ENCODE measurements at places on chromosomes 7 and 10. TPM values are rescaled to one million over a fixed set of nuclear protein-coding genes. Genes with fewer than 3 reads are reported as not detected.

DNA sequence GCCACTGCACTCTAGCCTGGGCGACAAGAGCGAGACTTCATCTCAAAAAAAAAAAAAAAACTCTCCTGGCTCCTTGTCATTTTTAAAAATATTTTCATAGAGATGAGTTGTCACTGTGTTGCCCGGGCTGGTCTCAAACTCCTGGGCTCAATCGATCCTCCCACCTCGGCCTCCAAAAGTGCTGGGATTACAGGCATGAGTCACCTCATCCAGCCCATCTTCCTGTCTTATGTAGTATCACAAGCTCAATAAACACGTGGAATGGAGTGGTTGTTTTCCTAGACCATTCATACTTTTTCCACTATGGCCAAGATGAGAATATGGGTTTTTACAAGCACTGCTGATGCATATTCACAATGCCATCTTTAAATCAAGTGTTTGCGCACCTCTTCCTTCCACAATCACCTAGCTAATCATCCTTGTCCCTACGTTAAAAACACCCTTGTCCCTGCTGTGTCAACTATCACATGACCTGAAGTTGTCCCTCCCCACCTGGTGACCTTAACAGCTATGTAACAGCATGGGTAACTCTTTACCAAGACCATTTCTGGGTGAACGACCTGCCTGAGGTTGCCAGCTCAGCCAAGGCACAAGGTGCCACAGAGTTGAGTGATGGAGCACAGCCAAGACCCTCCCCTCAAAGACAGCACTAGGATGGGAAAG, 21.3 kb downstream of the DLG5 start:
- no peak for DNase-seq

Gene IL6
- total RNA-seq = 0.22 TPM

DNA sequence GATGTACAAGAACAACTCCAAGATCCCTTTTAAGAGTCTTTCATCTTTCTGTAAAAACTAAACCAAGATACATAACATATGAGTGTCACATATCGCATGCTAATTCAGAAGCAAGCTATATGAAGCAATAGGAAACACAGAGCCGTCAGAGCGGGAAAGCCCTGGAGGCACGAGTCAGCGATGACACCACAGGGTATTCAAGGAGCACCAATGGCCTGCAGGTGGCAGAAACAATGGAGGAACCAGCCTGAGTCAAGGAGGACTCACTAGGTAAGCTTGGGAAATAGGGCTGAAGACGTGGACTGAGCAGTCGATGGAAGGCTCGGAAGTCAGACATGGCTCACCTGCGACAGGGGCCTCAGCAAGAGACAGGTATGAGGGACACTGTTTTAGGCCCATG, 214.4 kb downstream of the FAM107B start:
- no peak for DNase-seq

GRCh38 chr7:73397521-73398281, 35.9 kb upstream of the FZD9 start:
- no peak for DNase-seq

- no peak for DNase-seq
Observed at GRCh38 chr7:105307163-105307672, 81.5 kb downstream of the SRPK2 start.

Gene ASL
- 28.8 TPM for total RNA-seq

Gene TMEM140
- 3.0 TPM for total RNA-seq

GRCh38 chr10:34988397-34989067, 101.6 kb downstream of the CUL2 start:
- DNase-seq = no peak

DNA sequence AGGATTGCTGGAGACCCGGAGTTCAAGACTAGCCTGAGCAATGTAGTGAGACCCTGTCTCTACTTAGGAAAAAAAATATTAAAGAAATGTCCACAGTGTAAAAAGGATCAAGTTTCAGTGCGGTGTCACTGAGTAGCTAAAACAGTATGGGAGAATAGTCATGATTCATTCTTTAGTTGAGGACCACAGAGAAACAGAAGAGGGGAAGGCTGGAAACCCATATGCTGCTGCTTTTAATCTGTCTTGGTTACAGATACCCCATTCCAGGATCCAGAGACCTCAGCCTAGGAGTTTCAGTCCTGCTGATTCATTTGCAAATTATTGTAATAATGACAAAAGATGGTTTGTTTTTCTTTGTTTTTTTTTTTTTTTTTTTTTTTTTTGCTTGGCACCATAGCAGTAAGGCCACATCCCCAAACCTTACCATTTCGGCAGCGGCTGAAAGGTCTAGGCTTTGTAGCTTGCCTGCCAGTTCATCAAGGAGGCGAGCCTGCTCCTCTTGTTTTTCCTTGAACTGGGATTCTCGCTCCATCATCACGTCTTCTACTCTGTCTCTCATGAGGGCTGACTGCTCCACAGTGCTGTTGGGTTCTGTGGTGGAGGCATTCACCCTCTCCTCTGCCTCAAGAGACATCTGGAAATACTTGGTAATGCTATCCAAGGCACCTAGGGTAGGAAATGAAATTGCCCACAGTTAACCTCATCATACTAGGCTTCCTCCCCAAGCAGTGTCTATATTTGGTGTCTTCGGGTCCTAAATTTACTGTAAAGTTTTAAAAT, 44.2 kb downstream of the DLD start:
- DNase-seq = no peak

Gene OGA
- 173 TPM for total RNA-seq

- peak; percentile 18 for DNase-seq
Observed at GRCh38 chr10:37975401-37975991, 951 bp downstream of the ZNF25 start.

DNA sequence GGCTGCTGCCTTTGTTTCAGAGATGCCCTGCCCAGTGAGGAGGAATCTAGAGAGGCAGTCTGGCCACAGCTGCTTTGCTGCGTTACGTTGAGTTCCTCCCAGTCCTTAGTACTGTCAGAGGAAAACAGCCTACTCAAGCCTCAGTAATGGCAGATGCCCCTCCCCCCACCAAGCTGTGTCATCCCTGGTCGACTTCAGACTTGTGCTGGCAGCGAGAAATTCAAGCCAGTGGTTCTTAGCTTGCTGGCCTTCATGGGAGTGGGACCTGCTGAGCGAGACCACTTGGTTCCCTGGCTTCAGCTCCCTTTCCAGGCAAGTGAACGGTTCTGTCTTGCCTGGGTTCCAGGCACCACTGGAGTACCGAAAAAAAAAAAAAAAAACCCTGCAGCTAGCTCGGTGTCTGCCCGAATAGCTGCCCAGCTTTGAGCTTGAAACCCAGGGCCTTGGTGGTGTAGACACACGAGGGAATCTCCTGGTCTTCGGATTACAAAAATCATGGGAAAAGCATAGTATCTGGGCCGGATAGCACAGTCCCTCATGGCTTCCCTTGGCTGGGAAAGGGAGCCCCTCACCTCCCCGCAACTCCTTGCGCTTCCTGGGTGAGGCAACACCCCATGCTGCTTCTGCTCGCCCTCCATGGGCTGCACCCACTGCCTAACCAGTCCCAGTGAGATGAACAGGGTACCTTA, 9.1 kb downstream of the SDHAF3 start:
- no peak for DNase-seq

DNA sequence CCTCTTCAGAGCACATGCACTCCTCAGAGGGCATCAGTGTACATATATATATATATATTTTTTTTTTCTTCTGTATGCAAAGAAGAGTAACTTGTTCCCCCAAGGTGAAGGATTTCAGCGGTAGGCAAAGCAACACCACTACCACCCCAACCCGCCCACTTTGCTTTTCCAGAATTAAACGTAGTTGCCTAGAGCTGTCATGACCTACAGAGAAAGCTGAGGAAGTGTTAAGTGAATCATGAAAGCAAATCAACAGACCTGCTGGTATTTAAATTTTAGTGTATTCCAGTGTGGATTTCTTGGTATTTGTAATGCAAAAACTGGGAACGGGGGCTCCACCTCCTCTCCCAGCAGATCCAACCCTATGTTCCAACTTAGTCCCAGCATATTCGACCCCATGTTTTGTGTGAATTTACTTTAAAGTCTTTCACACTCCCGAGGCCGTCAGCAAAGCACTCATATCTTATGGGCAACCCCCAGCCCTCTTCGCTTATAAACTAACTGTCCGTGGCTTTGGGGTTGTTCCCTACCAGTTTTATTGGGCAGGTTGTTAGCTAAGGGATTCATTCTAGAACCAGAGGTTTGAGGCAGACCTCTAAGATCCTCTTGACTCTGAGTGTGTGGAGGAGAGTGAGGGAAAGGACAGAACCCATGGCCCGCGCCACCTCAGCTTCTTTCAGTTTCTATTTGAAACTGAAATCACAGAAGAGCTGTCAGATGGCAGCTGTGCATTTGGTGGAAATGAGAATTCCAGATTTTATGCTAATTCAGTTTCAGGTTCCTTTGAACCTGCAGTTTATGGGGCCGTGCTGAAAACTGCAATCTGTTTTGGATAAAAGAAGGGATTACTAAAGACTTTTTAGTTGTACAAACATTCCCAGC, 450.2 kb upstream of the GALNT17 start:
- no peak for DNase-seq

Gene CEP41
- total RNA-seq = 17.5 TPM

Gene CREB5
- total RNA-seq = 16.4 TPM

Gene KEL
- total RNA-seq = 0.99 TPM

DNA sequence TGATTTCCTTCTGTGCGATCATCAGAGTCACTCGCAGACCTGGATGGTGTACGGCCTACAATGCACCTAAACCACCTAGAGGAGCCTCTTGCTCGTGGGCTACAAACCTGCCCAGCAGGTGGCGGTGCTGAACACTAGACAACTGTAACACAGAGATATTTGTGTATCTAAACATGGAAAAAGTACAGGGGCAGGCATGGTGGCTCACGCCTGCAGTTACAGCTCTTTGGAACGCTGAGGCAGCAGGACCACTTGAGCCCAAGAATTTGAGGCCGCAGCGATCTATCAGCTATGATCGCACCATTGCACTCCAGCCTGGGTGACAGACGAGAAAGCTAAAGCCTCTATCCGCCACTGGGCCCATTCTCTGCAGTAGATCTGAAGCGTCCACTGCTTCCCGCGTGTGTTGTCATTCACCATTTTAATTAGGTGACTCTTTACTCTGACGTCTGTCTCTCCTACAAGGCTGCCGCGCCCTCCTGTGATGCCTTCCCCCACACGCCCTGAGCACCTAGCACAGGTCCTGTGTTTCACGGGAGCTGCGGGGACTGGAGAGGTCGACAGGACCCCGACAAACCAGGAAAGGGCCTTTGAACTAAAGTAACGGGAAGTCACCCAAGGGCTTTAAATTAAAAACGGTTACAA, 774 bp downstream of the TUBGCP2 start:
- DNase-seq = no peak

Gene STEAP1
- total RNA-seq = 1.7 TPM

- no peak for DNase-seq
Observed at GRCh38 chr7:66930341-66930740, 9.3 kb downstream of the TMEM248 start.

DNA sequence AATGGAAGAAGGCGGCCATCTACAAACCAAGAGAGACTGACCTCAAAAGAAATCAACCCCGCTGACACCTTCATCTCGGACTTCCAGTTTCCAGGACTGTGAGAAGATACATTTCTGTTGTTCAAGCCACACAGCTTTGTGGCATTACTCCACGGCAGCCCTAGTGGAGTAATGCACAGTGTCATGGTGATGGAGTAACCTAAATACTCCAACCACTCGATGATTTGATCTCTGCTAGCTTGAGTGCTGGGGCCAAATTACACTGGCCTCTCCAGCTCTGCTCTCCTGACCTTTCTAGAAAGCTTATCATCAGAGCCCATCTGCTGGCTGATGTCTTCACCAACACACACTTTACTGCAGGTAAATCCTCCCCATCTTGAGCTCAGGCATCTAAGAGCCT, 52.2 kb downstream of the GALNT17 start:
- DNase-seq = no peak

DNA sequence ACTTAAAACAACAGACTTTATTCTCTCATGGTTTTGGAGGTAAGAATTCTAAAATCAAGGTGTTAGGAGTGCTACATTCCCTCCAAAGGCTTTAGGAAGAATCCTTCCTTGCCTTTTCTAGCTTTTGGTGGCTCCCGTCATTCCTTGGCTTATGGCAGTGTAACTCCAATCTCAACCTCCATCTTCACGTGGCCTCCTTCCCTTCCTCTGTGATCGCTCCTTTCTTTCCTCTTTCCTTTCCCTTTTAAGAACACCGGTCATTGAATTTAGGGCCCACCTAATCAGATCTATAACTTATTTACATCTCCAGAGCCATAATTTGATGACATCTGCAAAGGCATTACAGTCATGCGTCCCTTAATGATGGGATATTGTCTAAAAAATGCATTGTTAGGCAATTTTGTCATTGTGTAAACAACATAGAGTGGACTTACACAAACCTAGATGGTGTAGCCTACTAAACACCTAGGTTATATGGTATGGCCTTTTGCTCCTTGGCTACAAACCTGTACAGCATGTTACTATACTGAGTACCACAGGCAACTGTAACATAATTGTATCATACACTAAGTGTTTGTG, 5.9 kb upstream of the HERC4 start:
- DNase-seq = no peak

DNA sequence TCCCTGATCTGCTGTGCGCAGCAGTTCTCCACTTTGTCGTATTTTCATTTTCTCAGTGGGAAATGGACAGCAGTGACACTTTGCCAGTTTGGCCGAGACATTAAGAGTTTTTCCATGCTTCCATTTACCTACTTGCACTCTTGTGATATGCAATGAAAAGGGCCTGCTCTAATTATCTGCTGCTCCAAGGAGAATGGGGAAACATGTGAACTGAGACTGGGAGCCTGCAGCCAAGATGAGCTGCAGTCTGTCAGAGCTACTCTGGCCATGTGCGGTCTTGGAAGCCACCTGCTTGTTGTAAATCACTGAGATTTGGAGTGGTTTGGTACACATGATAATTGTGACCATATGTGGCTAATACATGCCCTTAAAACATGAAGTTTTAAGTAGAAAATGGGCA, 586.6 kb upstream of the POT1 start:
- peak; percentile 56 for DNase-seq

Gene FRG2B
- not detected for total RNA-seq

GRCh38 chr10:29329420-29329819, 40.5 kb downstream of the LYZL1 start:
- DNase-seq = no peak

DNA sequence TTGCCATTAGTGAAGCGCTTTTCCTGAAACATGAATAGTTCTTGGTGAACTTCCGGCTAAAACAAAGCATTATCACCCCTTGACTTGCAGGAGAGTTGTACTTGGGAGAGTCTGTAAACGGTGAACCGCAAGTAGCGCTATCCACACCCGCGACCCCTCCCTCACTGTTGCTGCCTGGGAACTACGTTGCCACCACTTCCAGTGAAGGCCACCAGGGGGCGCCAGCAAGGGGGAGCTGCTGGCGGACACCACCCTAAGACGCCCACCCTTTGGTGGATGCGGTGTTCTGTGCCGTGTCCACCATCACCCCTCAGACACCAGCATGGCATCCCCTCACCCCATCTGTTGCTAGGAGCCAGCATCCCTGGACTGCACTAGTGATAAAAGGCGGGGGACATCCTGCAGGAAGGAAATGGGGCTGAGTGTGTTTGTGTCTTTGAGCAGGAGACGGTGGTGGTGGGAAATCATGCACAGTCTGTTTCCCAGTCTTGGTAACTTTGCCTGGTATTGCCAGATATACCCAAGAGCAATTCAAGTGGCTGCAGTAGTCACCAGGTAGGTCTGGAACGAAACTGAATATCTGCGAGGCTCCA, 298.2 kb downstream of the FRMD4A start:
- DNase-seq = no peak
